ENCODE measurements at places on chromosomes 1 and 21.

GRCh38 chr1:44267438-44267837 is 54.2 kb downstream of the DMAP1 start:
- no peak for DNase-seq

GRCh38 chr1:27941671-27942540 is 7.1 kb downstream of the SMPDL3B start:
- DNase-seq: no peak

DNA sequence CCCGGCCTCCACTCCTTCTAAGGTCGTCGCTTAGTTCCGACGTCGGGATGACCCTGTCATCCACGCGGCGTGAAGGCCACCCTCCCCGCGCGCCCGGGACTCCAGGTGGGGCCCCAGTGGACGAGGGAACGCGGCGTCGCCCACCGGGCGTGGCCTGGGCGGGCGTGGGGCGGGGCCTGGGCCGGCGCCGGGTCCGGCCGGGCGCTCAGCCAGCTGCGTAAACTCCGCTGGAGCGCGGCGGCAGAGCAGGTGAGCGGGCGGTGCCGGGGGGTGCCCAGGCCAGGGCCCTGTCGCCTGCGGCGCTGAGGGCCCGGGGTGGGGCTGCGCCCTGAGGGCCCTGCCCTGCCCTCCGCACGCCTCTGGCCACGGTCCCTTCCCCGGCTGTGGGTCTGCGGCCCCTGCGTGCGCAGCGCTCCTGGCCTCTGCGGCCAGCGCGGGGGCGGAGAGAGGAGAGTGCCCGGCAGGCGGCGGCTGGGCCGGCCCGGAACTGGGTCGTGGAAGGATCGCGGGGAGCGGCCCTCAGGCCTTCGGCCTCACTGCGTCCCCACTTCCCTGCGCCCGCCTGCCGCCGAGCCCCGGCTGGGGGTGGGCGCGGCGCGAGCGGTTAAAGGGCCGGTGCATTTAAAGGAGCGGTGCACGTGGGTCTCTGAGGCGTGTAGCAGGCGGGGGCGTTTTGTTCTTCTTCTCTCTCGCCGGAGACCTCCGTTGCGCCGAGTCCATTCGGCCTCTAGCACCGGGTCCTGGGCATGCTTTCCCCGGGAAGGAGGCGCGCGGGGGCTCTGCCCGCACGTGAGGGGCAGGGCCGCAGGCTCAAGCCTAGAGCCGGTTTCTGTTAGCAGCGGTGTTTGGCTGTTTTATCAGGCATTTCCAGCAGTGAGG is at the start of gene PSEN2:
TSS of gene PSEN2 (plus strand) at position 216 of the 879 bp plus-strand sequence. CDS start 11,292 bp downstream, outside the sequence.
- DNase-seq: no peak

DNA sequence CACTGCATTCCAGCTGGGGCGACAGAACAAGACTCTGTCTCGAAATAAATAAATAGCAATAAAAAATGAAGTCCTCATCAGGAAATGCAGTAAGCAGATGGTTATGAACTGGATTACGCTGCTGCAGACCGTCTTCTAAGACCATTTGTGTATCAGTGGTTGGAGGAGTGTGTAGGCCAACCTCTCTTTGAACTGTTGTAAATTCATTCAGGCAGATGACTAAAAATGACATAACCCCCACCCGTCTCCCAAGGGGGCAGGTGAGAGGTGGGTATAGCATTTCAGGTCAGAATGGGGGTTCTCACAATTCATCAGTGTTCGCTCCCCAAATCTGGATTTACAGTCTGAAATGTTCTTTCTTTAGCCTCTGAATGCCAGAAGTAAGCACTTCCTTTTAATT is 177.3 kb downstream of the KIF26B start:
- no peak for DNase-seq

Measured in NCI-H524 treated with DMSO at 0.1 percent for 48 hours (cell line).